Osteoblast (primary cell): ENCODE measurements at places on chromosomes 13 and 19. TPM values are rescaled to one million over a fixed set of nuclear protein-coding genes. Genes with fewer than 3 reads are reported as not detected.
A peak's percentile ranks its signal among the peaks of the same experiment; 100 is the strongest.

GPR4 gene
- not detected in 2 replicates for total RNA-seq

TEAD2 gene
- 40.1 and 41.3 TPM in 2 replicates for total RNA-seq

NLRP11 gene
- total RNA-seq = not detected in 2 replicates

LILRB4 gene
- under 0.01 TPM in 1 of 2 replicates, not detected in the other for total RNA-seq

FGF9 gene
- not detected in 2 replicates for total RNA-seq

ZNF99 gene
- total RNA-seq = under 0.01 TPM in 2 replicates

- DNase-seq = peak; percentile 11
Measured at GRCh38 chr19:28605501-28606268, 607.3 kb downstream of the UQCRFS1 start.

- DNase-seq = peak; percentile 76
Measured at GRCh38 chr19:50516964-50517703, 3.4 kb upstream of the ASPDH start.

- DNase-seq = peak; percentile 78
Measured at GRCh38 chr13:47114030-47114429, 217.2 kb upstream of the HTR2A start.

DNA sequence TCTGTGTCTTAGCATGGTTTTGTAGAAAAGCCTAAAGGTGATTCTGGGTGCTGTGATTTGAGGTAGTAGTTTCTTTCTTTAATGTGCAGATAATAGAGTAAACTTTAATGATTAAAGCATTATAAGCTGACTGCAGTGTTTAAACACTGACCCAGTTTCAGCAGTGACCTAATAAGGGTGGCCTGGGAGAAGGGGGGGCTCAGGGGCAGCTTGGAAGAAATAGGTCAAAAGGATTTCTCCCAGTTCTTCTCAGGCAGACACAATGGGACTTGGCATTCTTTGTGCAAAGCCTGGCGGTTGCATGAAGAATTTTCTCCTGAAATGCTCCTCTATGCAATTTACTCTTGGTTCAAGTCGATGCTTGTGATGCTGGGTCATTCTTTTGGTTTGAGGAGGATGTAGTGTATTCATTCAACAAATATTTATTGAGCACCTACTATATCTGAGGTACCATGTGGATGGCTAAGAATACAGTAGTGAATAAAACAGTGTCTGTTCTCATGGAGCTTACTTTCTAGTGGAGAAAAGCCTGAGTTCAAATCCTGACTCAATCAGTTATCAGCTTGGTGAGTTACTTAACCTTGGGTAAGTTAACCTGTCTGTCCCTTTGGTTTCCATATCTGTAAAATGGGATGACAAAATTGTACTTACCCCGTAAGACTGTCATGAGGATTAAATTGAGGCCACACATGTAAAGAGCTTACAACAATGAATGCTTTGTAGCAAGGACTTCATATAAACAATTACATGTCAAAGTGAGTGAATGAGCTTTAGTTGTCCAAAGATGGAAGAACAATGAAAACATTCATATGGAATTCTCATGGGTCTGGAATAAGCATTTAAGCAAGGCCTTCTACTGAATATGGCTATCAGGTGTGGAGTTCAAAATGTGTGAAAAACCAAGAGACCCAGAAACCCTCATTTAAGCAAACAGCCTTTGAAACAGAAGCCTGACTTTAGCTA is 210.2 kb downstream of the KCNRG start:
- DNase-seq = no peak

DNA sequence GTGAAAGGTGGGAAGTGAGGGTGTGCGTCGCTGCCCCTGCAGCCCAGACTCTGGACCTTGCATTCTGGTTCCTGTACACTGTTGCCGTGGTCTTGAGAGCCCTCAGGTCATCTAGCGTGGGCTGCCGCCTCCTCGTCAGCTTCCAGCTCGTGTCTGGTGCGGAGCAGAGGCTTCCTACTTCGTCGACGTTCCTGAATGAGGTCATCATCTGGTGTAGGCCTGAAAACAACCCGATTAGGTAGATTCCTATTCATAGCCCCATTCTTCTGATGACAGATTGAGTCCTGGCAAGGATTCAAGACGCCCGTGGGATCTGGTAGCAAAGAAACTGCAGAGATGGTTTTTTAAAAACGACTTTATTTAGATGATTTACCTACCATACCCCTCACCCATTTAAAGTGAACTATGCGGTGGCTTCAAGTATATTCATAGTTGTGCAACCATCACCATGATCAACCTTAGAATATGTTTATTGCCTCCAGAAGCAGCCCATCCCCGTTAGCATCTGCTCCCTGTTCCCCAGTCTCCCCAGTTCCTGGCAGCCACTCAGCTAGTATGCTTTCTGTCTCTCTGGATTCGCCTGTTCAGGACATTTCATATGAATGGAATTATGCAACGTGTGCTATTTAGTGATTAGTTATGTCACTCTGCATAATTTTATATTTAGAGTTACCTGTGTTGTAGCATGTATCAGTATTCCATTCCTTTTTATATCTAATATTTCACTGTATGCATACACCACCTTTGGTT is 13.8 kb downstream of the NAXD start:
- DNase-seq = no peak

- DNase-seq = peak; percentile 81
Measured at GRCh38 chr13:113802761-113803160, 43.7 kb downstream of the TMEM255B start.

DNA sequence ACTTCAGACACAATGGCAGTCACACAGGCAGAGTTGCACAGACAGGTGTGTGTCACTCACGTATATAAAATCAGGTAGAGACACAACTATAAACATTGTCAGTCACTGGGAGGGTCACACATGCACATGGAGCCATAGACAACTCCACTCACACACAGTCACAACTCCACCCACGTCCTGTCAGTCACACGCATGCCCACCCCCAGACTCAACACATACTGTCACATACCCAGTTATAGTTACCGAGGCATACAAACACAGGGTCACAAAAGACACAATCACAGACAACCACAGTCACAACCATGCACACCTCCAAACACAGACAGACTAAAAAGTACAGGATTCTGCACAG is 1.5 kb downstream of the NUMBL start:
- DNase-seq = peak; percentile 47

- peak; percentile 57 for DNase-seq
Measured at GRCh38 chr19:19207637-19208572, 3.9 kb upstream of the NCAN start.

DNA sequence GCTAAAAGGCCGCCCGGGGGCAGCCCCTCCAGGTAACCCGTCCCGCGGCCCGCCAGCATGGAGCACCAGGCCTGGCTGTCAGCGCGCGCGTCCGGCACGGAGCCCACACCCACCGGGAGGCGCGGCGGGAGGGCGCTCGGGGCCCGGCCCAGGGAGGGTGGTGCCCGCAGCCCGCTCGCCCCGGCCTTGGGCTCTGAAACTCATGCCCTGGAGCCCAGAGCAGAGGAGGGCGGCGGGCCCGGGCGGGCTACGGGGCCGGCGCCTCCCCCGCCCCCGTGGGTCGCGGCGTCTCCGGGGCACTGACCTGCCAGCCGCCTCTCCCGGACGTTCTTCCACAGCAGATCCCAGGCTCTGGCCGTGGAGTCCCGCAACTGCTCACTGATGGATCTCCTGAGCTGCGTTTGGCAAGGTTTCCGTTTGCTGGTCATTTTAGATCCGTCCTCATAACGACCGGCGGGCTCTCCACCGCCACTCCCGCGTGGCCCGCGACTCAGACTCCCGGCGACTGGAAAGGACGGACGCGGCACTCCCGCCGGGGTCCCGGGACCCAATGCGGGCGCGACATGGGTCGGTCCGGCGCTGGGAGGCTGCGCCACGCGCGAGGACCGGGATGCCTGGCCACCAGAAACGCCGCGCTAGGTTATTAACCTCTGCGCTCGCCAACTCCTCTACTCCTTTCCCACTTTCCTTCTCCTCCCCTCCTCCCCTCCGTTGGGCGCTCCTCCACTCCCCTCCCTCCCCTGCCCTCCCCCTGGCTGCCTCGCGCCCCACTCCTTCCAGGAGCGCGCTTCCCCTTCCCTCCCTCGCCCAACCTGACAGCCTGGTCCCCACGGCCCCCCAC is 64.7 kb upstream of the STARD13 start:
- DNase-seq = peak; percentile 88

DNA sequence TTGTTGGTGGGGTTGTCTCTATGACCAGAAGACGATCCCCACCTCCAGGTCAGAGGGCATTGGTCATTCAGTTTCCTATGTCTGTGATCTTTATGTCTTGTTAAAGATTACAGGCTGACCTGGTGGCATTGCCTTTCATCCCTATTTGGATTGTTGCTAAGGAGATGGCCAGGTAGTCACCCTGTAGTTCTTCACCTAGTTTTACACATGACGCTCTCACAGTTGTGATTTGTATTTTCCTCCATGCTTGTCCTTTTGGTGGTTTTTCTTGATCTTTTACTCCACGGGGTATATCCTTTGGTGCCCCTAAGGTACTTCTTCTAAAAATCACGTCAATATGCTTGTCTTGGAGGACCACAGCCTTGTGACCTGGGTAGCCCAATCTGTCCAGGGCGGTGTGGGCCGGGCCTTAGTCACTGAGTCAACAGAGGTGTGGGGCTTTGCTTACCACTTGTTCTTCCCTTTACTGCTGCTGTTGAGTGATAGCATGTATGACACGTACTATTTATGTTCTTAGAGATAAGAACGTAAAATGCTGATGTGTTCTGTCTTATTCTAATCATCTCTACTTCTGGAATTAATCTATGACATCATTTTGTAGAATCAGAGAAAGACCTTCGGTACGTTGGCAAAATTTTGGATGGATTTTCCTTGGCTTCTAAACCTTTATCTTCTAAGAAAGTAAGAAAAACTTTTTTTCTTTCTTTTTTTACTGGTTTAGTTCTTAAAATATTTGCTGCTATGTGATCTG is 20.1 kb downstream of the GPATCH1 start:
- no peak for DNase-seq

DNA sequence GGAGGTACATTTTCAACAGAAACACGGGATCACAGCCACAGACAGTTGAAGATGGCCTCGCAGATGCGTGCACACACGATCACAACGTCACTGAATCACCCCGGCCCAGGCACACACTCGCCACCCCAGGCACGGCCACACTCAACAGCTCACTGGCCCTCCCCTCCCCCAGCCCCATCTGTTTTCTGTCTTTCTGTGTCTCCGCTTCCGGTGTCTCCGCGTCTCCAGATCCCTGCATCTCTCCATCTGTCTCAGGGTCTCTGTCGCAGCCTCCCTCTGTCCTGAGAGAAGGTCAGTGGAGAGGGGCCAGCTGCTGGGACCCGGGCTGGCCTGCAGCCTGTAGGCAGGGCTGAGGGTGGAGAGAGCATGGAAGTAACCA is 3.8 kb upstream of the ATP1A3 start:
- DNase-seq = peak; percentile 72

GRCh38 chr13:33764716-33765115 is 53.2 kb upstream of the RFC3 start:
- no peak for DNase-seq

DNA sequence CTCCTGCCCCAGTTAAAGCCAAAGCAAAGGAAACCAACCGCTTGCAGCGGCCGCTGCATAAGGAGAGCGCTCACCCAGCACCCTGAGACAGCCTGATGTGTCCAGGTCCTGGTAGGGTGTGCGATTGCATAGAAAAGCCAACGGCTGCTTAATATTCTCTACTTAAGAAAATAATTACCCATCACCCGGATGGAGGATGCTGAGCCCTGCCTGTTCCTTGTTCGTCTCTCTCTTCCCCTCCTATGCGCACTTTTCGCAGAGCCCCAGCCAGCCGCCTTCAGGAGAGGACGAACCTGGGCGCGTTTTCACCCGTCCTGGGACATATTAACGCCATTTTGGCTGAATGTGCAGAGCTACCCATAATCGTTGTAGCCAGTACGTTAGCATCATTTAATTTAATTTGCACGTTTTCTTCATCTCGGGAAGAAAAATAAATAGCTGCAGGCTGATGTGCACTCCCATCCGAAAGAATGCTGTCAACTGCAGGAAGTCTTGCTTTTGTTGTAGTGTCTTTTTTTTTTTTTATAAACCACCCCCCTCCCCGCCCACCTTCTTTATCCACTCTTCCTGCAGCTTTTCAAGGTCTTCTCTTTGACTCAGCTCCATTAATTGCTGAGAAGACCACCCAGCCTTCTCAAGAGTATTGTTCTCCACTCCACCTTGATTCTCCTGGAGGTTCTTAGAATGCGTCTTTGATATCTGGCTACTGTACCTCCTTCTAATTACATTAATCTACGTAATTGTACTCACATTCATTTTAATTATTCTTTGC is 214.5 kb downstream of the TEX29 start:
- no peak for DNase-seq
